ENCODE measurements at places on chromosomes 7 and 10.

DNA sequence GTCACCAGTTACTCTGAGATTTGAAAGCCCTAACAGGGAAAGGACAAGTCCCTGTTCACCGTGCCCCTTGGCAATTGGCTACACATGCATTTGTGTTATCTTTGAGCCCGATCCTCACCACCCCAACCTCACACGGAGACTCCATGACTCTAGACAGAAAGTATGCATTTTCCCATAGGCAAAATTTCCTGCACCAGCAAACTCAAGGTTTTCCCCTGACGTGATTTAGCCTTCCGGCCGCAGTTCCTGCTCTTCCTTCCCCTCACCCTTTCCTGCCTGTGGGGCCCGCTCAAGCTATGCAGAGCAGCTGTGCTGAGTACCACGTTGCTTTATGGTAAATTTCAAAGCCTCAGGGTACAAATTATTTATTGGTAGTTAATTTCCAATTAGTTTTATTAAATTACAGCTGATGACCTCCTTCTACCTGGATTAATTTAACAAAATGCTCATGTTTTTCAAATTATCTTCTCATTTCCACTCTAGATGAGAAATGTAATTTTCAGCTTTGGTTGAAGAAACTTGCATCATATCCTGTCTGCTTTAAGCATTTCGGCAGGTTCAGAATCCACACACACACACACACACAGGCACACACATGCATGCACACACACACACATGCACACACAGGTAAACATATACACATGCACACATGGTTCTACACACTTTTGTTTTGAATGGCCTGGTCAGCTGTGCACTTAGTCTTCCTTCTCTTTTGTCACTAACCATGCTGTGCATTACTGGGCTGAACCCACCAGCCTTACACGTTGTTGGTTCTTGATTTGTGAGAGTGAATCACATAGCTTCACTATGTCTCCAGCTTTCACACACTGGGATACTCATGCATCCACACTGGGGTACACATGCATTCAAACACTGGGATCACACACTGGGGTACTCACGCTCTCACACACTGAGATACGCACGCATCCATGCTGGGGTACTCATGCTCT is 283.1 kb upstream of the PITRM1 start:
- no peak for DNase-seq

DNA sequence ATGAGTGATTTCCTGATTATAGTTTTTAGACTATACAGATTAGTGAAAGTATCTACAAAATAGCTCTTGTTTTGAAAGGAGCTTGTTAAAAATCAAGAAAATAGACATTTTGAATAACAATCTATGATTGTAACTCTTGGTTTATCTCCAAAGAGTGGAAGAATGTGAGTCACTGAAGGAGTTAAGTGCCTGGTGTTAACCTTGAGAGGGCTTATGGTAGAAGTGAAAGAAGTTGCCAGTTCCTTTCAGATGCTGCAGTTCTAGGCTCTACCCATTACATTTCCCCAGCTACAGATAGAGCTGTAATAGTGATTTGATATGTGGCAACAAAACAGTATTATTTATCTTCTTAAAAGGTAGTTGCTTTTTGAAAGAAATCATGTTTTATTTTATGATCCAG is 12.7 kb downstream of the NRBF2 start:
- DNase-seq, result no peak

- no peak for DNase-seq
Measured at GRCh38 chr10:111138544-111138943, 61.7 kb downstream of the ADRA2A start.

DNA sequence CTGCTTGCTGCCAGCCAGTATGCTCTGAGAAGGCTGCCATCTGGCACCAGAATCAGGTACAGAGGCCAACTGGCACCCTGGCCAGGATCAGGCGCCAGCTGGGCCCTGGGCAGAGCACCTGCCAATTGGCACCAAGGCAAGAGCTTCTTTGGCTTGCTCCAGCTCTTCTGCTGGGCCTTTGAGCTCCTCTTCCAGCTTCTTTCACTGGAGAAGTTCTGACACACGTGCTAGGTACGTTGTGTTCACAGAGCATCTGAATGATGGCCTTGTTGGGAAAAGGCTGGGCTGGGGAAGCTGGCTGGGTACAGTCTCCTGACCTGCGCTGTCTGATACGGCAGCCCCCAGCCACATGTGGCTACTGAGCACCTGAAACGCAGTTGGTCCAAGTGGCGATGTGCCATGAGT is 31.7 kb upstream of the OPALIN start:
- no peak for DNase-seq

DNA sequence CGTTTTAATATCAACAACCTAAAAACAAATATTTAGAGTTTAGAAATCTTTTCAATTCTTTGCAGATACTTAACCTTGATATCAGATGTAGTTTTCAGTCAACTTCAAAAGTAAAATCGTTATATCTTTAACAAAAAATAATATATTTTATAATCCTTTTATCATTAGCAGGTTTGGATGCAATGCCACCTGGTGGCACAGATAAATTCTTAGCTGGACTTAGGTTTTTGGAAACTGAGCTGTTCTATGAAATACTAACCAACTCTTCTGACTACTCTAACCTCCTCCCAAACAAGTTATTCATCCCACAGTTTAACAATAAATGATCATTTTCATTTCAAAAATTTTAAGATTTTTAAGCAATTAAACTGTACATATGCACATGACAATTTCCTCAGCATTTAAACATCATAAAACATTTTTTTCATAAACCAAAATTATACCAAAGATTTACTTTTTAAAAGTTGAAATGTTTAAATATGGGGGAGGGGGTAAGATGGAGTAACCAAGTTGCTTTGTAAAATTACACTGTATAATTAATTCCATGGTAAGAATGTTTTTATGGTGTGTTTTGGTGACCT is 56.9 kb downstream of the HIBADH start:
- no peak for DNase-seq

DNA sequence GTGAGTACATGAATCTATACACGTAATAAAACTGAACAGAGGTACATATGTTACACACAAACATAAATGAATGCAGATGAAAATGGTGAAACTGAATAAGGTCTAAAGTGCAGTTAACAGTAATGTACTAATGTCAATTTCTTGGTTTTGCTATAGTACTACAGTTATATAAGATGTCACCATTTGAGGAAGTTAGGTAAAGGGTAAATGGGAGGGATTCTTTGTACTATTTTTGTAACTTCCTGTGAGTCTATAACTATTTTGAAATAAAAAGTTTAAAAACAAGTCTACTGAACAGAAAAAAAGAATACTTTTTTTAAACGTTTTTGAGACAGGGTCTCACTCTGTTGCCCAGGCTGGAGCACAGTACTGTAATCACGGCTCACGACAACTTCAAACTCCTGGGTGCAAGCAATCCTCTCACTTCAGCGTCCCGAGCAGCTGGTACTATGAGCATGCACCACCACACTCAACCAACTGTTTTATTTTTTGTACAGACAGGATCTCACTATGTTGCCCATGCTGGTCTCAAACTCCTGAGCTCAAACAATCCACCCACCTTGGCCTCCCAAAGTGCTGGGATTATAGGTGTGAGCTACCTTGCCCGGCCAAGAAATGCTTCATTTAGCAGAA is 71.5 kb downstream of the WAPL start:
- no peak for DNase-seq

GRCh38 chr10:63935705-63936104 is 414.5 kb downstream of the REEP3 start:
- DNase-seq, result no peak

DNA sequence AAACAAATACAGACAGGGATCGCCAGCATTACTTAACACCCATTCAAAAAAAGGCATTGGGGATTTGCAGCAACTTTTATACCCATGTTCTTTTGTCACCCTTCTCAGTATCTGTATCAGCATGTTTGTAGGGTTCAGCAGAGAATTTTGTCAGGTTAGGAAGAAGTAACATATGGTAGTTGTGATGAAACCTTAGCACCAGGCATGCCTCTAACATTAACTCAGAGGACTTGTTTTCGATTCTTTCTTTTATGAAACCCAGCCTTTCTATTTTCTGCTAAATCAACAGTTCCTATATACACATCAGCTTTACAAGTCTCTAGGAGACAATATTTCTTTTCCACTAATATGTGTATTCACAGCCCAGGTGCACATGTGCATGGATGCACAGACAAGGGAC is 22.4 kb upstream of the HDAC9 start:
- no peak for DNase-seq
